ENCODE measurements at places on chromosomes 2 and 18. TPM values are rescaled to one million over a fixed set of nuclear protein-coding genes. Genes with fewer than 3 reads are reported as not detected.

The LONRF2 gene
- total RNA-seq: not detected

The DCC gene
- not detected for total RNA-seq

The FIGN gene
- 0.31 TPM for total RNA-seq

The SKOR2 gene
- total RNA-seq: not detected

The GREB1 gene
- not detected for total RNA-seq

The SIX3 gene
- not detected for total RNA-seq

The FZD7 gene
- total RNA-seq: 0.16 TPM

The GPBAR1 gene
- 0.16 TPM for total RNA-seq

The INPP1 gene
- 18.6 TPM for total RNA-seq

The NFATC1 gene
- total RNA-seq: 4.2 TPM

The PROC gene
- total RNA-seq: not detected

The ALK gene
- not detected for total RNA-seq

The RTTN gene
- 21.3 TPM for total RNA-seq

The CCL20 gene
- 0.49 TPM for total RNA-seq

The YES1 gene
- total RNA-seq: 131 TPM

The WDR43 gene
- total RNA-seq: 110 TPM

The RFTN2 gene
- total RNA-seq: 7.8 TPM

The ALPP gene
- not detected for total RNA-seq

The RETREG2 gene
- total RNA-seq: 49.7 TPM

The LYPD1 gene
- 3.1 TPM for total RNA-seq

The CRYGC gene
- total RNA-seq: not detected

The NTSR2 gene
- total RNA-seq: not detected

The CYP27C1 gene
- total RNA-seq: not detected

The C1QL2 gene
- total RNA-seq: not detected
